ENCODE measurements at places on chromosomes 1 and 21.

DNA sequence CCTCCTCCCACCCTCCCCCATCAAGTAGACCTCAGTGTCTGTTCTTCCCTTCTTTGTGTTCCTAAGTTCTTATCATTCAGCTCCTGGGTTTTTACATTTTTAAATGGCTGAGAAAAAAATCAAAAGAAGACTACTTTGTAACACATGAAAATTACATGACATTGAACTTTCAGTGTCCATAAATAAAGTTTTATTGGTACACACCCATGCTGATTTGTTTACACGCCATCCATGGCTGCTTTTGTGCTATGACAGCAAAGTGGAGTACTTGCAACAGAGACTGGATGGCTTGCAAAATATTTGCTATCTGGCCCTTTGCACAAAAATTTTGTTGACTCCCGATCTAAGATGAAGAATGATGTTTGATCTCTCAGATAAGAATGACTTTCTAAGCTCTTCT, 171.4 kb downstream of the PRDM2 start:
- DNase-seq: no peak

DNA sequence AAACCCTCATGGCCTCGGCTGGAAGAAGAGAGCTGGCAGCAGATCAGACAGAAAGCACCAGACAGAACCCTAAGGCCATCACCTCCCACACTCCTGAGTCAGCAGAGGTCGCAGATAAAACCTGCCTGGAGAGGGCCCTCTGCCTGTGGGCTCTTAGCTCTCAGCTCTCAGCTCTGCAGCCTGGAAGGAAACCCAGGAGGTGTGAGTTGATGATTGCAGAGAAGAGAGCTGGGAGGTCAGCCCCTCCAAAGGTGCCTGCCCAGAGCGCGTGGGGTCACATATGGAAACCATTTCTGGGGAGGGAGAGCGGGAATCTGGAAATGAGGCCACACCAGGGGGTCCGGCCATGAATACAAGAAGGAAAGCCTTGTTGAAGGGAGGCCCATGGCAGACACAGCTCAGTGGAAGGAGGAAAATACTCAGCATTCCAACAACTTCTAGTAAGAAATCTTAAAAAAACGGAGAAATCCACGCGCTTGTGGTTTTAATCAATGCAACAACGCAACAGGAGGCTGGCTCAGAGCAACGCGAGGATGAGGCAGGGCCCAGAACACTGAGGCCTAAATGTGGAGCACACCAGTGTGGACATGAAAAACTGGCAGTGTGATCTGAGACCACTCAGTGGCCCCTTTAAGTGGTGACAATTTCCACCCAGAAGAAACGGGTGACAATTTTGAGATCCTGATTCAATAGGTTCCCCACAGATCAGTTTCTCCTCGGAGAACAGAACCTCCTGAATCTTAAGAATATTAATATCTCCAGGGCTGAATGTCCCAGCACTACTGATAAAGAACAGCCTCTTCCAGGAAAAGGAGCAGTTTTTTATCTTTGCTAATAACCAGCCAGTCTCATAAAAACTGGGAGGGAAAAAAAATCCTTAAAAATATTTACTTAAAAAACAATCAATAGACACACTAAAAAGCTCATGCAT, 45.7 kb downstream of the PSMG1 start:
- DNase-seq: peak; percentile 63

GRCh38 chr21:46626536-46626935, 8.9 kb upstream of the PRMT2 start:
- no peak for DNase-seq

- no peak for DNase-seq
Observed at GRCh38 chr1:183588827-183589226, 1.4 kb downstream of the NCF2 start.

- DNase-seq: no peak
Observed at GRCh38 chr1:235297579-235297978, 30.4 kb downstream of the ARID4B start.

DNA sequence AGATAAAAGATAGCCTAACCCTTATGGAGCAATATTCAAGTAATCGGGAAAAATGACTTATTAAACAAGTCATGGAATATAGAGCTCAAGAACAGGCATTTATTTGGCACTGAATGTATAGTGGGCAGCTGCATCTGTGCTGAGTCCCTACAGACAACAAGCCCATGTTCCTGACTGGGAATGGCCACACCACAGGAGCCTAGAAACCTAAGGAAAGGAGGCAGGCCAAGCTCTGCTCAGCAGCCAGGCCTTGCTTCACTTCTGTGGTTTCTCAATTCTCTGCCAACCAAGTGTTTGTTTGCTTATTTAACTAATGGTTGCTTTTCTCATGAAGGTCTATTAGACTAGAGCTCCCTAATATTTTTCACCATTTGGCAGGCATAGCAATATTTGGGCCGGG, 21.5 kb downstream of the AK2 start:
- no peak for DNase-seq

DNA sequence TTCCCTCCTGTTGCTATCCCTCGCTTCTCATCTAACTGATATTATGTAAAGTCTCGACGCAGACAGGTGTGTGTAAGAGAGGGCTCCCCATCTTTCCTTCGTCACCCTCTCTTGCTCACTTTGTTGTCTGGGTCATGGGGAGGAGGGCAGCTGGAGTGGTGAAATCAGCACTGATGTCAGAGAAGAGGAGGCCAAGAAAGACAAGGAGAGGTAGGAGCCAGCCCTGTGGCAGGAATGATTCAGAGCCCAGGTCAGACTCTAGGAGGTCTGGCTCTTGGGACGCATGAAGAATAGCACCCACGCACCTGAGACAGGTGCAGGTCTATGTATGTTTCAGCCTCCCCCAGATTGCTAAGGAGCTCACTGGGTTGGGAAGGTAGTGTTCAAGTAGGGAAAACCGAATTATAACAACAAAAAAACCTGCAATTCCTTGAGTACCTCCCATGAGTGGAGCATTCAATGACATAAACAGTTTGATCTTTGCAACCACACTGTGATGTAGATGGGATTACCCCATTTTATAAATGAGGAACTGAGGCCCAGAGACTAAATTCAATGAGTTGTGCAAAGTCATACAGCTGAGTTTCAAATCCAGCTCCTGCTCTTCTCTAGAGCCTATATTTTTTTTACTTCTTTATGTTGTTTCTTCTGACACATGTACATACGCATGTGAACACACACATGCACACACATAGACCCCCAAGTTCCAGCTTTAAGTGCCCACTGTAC, 10.4 kb downstream of the NUAK2 start:
- no peak for DNase-seq

- DNase-seq: no peak
Observed at GRCh38 chr1:25782608-25783201, 17.3 kb upstream of the SELENON start.

DNA sequence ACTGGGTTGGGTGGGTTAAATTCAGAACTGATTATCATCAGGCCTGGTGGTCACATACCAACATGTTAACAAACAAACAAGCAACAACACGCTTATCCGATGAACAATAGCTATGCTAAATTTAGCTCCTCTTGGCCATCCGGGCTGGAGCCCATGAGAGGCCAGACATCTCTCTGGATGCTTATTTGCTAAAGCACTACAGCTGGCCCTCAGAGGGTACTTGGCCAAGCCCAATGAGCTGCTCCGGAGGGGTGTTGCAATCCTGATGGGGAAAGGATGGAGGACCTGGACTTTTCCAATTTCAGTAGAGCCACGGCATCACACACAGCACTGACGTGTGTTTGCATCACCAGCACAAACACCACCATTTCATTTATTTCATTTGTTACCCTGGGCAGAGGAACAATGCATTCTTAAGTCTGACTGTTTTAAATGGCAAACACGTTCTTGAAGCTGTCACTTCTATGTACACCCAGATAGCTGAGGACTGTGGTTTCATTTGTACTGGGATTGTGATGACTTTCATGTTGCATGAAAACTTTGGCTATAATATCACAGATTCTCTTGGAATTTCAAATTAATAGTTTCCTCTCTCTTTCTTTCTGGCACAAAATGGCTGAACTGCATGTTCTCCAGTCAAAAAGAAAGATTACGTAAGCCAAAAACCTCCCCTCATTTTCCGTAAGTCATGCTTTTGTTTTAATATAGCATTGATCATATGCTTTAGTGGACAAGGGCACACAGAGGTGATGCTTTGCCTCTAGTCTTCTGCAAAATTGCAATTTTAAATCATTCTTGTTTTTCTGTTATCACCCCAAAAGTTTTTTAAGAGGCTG, 359.8 kb upstream of the KAZN start:
- peak; percentile 82 for DNase-seq

- no peak for DNase-seq
Observed at GRCh38 chr1:1908506-1908791, 6.6 kb upstream of the CALML6 start.

DNA sequence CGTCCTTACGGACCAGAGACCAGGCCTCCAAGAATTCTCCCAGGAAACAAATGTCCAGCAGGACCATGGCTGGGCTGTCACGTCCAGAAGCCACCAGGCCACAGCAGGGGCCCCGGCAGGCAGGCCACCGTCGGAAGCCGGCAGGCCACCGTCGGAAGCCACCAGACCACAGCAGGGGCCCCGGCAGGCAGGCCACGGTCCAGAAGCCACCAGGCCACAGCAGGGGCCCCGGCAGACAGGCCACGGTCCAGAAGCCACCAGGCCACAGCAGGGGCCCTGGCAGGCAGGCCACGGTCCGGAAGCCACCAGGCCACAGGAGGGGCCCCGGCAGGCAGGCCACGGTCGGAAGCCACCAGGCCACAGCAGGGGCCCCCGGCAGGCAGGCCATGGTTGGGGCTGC, 67.0 kb upstream of the PDE9A start:
- DNase-seq: no peak

- no peak for DNase-seq
Observed at GRCh38 chr1:221998186-221998612, 256.3 kb upstream of the DUSP10 start.

GRCh38 chr1:16293538-16293937, 56.6 kb upstream of the CPLANE2 start:
- DNase-seq: peak; percentile 22

DNA sequence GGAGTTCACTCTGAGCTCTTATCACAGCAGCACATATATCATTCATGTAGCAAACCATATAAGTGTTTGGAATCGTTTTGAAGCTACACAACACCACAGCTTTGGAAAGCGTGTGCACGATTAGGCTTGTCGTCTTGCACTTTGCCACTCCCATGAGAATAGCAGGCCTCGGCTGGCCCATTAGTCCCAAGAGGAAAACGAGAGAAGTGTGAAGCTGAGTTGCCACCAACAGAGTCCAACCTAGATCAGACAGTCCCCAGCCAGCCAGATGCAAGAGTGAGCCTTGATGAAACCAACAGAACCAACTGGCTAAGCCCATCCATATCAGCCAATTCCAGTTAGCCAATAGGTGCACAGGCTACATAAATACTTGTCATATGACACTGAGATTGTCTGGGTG, 238.4 kb downstream of the C1orf94 start:
- no peak for DNase-seq

DNA sequence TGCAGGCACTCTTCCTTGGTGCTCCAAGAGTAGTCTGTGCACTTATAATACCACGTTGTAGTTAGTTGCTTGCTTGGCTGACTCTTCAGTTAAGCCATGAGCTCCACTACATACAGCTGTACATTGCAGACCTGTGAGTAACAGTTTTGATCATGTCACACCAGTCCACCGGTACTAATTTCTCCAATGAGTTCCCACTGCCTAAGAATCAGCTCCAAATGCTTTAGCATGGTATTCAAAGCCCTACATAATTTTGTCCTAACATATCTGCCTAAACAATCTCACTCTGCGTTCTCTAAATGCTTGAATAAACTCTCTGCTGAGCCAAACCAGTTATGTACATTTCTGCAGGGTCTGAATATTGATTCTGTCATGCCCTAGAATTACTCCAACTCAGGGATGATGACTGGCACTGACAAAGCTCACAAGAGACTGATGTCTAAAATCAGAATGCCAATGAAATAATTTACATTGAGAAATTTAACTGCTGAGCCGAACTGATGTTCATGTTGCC, 200.7 kb downstream of the LHX8 start:
- DNase-seq: no peak

- DNase-seq: no peak
Observed at GRCh38 chr1:48207131-48207530, 15.4 kb upstream of the SLC5A9 start.

- DNase-seq: no peak
Observed at GRCh38 chr1:14392859-14393365, 205.6 kb upstream of the KAZN start.

DNA sequence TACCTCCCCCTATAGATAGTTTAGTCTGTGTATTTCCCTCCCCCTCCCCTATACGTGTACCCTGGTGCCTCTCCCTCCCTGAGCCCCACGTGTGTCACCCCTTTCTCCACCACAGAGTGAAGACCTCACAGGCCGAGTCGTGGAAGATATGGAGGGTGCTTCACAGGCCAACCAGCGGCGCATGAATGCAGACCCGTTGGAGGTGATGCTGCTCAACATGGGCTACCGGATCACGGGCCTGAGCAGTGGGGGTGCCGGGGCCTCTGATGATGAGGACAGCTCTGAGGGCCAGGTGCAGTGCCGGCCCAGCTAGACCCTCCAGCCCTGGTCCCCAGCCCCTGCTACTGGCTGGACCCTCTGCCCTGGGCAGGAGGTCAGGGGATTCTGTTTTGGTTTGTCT, 15.9 kb upstream of the TMEM222 start:
- no peak for DNase-seq

DNA sequence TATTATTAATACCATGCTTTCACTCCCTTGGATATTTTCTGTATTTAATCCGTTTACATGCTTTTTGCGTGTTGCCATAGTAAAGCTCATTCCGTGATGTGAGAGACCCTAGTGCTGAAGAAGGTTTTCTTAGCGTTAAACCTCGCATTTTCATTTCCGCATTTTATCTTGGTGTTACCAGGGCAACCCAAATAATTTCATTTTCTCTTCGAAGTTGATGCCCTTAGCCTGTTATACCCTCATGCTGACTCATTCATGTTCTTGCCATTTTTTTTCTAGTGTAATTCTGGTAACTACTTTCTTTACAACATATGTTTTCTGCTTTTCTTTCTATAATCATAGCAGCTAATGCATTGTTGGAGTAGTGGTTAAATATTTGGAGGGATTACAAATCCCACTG, 37.2 kb downstream of the LRRC8C start:
- DNase-seq: peak; percentile 82

DNA sequence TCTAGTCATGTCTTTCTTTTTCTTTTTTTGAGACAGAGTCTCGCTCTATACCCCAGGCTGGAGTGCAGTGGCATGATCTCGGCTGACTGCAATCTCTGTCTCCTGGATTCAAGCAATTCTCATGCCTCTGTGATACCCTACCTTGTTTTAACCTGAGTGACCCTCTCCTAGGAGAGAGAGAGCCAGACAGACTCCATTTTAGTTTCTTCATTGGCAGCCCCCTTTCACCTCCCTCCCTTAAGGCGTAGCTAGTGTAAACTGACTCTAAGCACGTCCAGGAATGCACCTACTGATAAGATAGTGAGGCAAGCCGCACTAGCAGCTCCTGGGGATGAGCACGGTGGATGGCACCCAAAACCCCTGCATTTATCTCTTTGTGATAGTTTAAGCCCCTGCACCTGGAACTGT, 5.2 kb upstream of the PKNOX1 start:
- no peak for DNase-seq

- DNase-seq: peak; percentile 30
Observed at GRCh38 chr1:230976825-230977747, 1.6 kb downstream of the TTC13 start.

Data from muscle of leg (tissue), 16 donors.